Stimulated activated naive CD8-positive, alpha-beta T cell treated with anti-CD3 and anti-CD28 coated beads, Interleukin-15, Interleukin-2, amounts not matched to agents 100 U/mL and 50 U/mL, for 24 hours (primary cell): ENCODE measurements at places on chromosomes 3 and 15.

- no peak for DNase-seq
These were observed 26.2 kb upstream of the IGF2BP2 start for GRCh38 chr3:185851046-185851445.

DNA sequence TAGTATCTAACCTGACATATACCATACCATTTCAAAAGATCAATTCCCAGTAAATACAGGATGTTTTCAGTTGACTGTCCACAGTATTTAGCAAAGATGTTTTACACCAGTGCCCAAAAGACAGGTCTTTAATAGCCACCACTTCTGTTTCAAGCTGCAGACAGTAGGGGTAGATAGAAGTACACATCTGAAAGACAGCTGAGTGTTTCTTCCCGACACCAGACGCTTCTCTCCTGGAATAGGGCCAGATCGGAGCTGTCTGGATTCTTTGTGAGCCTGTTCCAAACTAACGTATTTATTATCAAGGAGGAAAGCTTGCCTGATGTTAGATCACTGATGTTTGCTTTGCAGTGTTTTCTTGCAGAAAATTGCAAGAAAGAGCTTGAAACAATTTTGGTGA, 136.1 kb upstream of the RBMS3 start:
- DNase-seq, result no peak

DNA sequence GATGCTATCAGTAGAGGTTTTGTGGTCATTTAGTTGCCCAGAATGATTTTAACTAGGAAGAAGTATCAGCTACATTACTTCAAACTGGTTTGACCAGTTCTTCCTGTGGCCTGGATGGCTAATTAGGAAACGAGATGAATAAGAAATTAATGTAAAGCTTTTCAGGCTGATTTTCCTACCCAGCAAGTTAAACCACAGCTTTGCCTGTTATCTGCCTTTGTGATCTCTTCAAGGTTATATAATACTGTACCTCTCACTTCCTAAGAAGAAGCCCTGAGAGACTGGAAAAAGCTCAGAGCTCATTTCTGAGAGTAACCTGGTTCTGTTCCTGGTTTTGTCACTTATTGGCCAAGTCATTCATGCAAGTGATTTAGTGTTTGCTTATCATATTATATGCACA, 782.2 kb upstream of the GOLIM4 start:
- no peak for DNase-seq

GRCh38 chr3:18113417-18113816, 311.7 kb downstream of the SATB1 start:
- no peak for DNase-seq

GRCh38 chr3:38210141-38210757, 44.9 kb downstream of the OXSR1 start:
- no peak for DNase-seq

DNA sequence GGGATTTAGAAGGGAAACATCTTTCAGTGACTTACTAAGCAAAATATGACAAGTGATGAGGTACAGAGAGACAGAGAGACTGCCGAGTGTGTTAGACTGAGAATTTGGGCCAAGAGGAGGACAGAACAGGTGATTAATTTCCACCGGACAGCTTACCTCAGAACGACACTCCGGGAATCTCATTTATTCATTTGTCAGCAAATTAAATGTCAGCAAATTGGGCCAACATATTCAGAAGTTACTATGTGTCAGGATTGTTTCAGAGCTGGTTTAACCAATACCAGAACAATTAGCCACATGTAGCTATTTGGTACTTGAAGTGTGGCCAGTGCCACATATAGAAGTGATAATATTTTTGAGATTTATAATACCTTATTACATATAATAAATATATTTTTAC, 232.6 kb upstream of the CNTN3 start:
- DNase-seq, result no peak

GRCh38 chr3:143010024-143010423, 8.7 kb downstream of the U2SURP start:
- no peak for DNase-seq

DNA sequence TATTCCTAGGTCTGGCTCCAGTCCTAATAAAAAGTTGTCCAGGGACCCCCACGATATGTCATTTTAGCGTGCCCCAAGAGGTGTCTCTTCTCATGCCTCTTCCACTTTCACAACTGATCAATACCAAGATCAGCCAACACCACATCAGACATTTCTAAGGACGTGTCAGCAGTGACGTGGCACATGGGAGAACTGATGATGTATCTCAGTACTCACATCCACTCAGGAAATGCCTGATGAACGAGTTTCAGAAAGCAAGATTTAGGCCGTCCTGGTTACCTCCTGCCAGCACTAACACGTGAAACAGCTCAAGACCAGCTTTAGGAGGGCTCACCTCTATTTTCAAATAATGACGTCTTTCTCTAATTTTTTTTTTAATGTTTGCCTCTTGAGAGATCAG, 19.6 kb downstream of the VGLL4 start:
- peak; percentile 74 for DNase-seq

- no peak for DNase-seq
These were observed 236.6 kb downstream of the SATB1 start for GRCh38 chr3:18188491-18188890.

- DNase-seq, result no peak
These were observed 1.5 kb downstream of the MYL3 start for GRCh38 chr3:46861605-46862368.

- DNase-seq, result no peak
These were observed 525.0 kb upstream of the NAALADL2 start for GRCh38 chr3:174334111-174334510.

DNA sequence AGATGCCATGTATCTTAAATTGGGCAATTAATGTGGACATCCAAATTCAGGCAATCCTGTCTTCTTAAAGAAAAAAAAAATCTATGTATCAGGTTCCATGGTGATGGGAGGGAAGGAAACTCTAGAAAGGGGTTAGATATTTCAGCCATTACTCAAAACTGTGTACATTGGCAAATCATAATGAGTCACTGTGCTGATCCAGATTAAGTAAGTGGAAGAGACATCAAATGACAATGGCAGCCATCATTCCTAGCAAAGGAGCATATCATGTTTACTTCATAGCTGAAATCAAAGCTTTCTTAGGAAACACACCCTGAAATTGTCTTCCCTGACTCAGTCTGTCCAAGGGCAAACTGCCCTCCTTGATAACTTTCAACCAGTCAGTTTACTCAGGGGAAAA, 713.3 kb upstream of the GBE1 start:
- no peak for DNase-seq

DNA sequence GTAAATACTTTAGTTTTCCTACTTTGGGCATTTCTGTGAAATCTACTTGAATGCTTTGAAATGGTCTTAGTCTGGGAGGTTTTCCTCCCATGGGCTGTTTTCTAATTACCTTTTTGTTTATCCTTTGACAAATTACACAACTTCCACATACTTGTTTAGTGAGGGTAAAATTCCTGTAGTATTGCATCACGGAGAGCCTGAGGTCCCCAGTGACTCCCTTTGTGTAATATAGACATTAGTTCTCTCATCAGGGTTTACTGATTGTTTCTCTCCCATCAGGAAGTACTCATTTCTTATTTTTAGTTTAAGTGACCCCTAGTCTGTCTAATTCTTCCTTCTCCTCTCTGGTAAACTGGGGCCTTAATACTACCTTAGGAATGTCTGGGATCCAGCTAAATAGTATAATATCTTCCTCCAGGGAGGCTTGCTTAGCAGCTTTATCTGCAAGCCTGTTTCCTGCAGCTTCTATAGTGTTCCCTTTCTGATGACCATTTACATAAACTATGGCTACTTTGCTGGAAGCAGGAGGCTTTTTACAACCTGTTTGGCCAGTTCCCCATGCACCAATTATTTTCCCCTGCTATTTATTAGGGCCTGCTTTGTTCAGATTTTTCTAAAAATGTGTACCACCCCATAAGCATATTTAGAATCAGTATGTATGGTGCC, 87.2 kb upstream of the XCR1 start:
- no peak for DNase-seq

- DNase-seq, result peak; percentile 25
These were observed 22.3 kb upstream of the IL1RAP start for GRCh38 chr3:190491533-190492054.

GRCh38 chr15:68085052-68085451, 30.9 kb downstream of the PIAS1 start:
- DNase-seq, result no peak

DNA sequence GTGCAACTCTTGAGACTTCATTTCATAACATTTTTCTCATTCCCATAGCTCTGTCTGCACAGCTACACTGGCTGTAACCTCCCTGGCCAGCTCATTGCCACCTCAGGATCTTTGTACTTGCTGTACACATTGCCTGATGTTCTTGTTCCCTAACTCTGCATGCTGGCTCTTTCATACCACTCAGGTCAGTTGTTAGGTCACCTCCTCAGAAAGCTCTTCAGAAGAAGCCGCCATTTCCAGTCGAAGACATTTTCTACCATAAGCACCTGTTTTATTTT, 176.2 kb downstream of the AKAP13 start:
- no peak for DNase-seq

- no peak for DNase-seq
These were observed 17.9 kb upstream of the RTP2 start for GRCh38 chr3:187720337-187720670.

DNA sequence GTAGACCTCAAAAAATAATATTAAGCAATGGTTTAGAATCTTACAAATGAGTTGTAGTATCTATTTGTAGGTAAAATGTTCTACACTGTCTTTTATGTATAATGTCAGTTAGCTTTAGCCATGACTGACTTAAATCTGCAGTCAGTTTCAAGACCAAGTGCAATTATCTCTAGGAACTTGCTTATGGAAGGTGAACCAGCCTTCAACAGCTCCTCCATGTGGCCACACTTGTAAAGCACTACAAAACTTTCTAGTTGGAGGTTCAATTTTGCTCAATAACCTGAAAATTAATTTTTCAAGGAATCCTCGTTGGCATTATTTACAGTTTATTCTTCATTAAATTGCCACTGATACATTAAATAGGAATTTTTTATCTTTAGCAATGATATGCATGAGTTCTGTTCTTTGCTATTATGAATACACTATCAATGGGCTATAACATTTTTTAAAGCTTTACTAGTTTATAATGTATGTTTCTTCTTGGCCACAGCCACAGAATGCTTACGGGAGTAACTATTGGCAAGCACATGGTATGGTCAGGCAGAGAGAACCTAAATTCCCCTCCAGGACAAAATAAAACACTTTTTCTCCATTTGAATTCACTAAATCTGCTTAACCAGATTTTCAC, 315.3 kb upstream of the UBE2E2 start:
- no peak for DNase-seq

GRCh38 chr3:45366290-45366689, 22.1 kb upstream of the LARS2 start:
- DNase-seq, result no peak

- DNase-seq, result no peak
These were observed 72.4 kb upstream of the FOXB1 start for GRCh38 chr15:59931646-59932261.

DNA sequence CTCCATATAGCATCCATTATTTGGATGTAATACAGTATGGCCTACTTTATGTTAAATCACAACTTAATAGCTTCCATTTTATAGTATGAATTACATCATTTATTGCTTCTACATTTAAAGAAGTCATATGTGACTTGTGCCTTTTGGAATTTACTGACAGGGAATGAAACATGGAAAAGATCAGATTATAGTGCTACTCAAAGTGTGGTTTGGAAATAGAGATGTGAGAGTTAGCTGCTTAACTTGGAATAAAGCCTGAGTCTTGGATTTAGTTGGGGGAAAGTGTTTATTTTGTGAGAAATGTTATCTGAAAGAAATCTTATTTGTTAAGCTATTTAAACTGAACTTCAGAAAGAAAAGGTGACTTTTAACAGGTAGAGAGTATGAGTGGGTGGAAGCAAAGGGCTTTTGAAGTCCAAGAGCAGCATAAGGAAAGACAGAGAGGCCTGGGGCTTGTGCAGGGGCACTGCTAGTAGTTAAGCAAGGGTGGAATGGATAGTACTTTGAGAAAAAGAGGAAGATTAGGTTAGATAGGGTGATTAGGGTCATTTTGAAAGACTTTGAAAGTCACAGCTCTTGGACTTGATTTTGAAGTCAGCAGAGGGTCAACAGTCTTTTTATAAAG, 60.5 kb downstream of the SLMAP start:
- no peak for DNase-seq

DNA sequence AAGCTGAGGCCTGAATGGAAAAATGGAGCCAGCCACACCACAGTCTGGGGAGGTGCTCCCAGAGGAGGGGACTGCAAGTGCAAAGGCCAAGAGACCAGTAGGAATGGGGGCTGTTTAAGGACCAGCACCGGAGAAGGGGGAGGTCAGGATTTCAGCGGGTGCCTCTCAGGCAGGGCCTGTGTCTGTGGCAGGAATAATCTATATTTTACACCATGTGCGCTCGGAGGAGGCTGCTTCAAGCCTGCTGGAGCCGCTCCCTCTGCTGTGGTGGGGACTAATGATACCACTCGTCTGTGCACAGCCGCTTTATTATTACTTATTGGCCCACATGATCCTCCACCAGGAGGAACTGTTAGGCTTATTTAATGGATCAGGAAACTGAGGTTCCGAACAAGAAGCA, 45.3 kb downstream of the TPRA1 start:
- no peak for DNase-seq

- DNase-seq, result no peak
These were observed 32.4 kb downstream of the TOMM70 start for GRCh38 chr3:100368441-100368840.

GRCh38 chr15:53757906-53758305, 1.6 kb downstream of the WDR72 start:
- DNase-seq, result no peak

DNA sequence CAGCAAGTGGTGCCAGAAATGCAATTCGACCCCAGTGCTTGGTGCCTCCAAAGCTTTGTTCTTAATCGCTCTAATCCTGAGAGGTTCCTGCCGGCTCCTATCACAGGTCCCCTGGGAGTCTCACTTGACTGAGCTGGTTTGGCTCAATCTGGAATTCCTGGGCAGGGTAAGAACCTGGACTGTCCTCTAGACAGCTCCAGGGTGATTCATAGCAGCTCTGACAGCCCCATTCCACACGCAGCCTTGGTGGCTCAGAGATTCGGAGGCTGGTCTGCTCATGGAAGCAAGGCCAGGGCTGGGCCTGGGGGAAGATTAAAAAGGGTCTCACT, 37.9 kb downstream of the MYO5C start:
- no peak for DNase-seq

GRCh38 chr15:33670567-33670966, 297.7 kb upstream of the CHRM5 start:
- DNase-seq, result no peak

DNA sequence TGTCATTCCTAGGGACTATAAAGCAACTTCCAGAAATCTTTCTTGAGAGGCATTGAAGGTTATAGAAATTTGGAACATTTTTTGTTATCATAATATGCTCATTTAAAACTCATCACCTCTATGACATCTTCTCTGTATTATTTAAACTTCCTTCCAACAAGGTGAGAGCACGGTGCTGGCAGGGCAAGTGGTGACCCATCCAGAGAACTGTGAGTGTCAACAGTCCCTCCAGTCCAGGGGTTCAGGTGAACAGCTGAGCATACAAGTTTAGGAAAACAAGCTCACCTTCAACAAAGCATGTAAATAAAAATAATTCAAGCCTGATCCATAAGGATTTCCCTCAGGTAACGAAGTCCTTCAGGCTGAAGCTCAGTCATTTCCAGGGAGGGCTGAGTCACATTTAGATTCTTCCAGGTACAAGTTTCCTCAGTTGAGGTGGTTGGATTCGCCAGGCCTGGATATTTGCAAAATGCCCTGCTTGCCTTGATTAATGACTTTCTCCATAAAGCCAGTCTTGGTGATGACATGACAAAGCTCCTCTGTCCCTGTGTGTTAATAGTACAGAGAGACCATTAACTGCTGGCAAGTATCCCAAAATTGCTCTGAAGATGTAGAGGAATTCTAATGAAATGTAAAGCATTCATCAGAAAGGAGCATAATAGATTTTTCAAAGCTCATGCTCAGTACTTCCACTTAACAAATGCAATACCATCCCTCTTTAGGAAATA, 263.6 kb upstream of the GADL1 start:
- no peak for DNase-seq
